H4 (cell line): ENCODE measurements at places on chromosomes 16 and 17.
A peak's percentile ranks its signal among the peaks of the same experiment; 100 is the strongest.

DNA sequence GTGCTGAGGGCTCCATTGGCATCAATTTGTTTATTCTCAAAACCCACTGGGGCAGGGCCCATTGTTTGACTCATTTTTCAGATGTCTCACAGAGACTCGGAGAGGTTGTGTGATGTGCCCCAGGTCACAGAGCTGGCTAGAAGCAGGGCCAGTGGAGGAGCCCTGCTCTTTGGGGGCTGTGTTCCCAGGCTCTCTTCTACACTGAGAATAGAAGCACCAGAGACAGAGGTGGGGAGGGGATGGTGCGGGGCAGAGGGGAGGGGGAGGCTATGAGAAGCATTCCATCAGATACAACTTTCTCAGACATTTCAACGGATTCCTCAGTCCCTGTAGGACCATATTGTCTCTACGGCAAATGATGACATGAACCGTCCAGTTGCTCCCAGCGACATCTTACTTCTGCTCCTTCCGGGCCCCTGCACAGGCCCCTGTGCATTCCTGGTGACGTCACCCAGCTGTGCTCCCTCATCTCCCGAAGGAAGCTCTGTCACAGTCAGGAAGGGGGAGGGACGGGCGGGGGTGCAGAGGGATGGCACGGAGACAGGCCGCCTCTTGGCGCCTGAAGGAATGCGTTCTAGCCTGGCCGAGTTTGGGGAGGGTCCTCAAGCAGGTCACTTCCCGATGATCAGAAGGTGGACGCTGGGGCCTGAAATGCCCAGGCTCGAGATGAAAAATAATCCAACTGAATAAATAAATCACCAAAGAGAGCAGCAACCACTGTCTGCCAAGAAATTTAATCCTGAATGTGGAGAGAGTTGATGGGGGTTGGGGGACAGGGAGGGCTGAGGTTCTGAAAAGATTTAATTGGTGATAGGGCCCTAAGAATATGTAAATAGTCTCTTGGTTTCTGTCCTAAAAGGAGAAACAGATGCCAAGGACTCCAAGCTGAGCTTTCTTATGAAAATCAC, 114.1 kb downstream of the NOG start:
- DNase-seq = no peak

- no peak for DNase-seq
Observed at GRCh38 chr16:53792161-53792951, 88.4 kb downstream of the FTO start.

DNA sequence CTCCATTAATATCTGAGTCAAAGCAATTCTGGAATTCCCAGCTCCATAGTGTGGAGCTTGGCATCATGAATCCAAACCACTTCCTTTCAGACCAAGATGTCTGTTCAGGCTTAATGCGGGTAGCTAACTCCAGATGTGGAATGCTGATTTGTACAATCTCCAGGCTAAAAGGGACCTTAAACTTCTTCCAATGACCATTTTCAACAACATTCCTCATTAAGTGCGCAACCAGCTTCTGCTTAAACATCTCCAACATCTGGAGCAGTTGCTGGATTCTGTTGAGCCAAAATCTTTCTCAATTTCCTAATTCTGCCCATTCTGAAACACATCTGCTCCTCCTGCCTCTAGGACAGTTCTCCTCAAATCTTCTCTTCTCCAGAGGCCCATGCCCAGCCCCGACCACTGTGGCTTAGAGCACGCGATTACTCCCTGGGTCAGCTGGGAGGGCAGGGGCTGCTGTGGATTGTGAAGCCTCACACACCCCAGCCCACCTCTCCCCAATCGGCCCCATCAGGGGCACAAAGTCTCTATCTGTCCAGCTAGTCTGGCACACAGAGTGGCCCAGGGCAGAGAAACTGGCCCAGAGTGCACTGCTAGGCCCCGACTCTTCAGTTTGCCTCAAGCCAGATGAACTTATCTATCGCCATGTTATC, 36.2 kb downstream of the ASPA start:
- no peak for DNase-seq

DNA sequence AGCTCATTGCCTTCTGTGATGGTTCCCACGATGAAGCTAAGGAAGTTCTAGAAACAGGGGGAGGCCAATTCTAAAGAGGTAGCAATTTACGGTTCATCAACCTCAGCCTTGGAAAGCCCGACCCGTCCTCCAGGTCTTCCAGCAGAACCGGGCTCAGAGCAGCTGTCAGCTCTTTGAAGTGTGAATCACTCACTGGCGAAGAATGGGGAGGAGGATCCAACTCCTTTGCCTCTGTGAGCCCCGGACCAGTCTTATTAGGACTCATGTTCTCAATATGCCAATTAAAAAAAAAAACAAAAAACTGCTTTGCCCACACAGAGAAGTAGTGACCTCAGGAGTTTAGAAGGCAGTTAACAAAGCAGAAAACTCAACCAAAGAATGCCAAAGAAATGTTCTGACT, 31.4 kb downstream of the STX8 start:
- no peak for DNase-seq

- no peak for DNase-seq
Observed at GRCh38 chr16:65624229-65624628, 502.4 kb upstream of the CDH11 start.

GRCh38 chr17:79988185-79988971, 47.3 kb downstream of the TBC1D16 start:
- DNase-seq = peak; percentile 82
